ENCODE measurements at places on chromosomes 5 and 9.

GRCh38 chr9:111891910-111892499, 4.6 kb upstream of the UGCG start:
- no peak for DNase-seq

GRCh38 chr9:127207734-127208410, 56.7 kb upstream of the GARNL3 start:
- DNase-seq, result no peak

DNA sequence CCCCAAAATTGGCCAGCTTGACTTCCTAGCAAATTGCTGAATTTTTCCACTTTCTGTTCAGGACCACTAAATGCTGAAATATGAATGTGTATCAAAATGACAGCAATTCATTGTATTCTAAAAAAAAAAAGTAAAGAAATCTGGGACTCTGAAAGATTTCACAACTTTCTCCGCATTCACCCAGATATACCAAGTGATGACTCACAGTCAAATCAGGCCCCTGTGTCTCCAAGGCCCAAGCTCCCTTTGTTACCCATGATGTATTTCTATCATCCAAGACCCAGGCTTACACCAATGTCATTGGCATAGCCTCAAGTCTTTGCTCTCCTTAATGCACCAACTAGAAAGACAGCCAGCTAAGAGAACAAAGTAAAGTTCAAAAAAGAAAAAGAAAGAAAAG, 493.9 kb downstream of the NTRK2 start:
- DNase-seq, result peak; percentile 56

DNA sequence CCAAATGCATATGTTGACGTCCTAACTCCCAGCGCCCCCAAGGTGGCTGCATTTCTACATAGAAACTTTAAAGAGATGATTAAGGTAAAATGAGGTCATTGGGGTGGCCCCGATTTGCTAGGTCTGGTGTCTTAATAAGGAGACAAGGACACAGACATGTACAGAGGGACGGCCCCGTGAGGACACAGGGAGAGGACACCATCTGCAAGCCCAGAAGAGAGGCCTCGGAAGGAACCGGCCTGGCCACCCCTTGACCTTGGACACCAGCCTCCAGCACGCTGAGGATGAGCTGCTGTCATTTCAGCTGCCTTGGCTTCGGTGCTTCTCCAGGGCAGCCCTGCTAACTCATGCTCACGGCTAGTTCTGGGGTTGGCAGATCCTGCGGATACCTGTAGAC, 73.2 kb downstream of the MRPL36 start:
- DNase-seq, result no peak

- no peak for DNase-seq
These were observed 50.8 kb downstream of the F2R start for GRCh38 chr5:76766746-76767145.

GRCh38 chr9:69376651-69377050, 51.6 kb downstream of the ENTREP1 start:
- peak; percentile 71 for DNase-seq

- DNase-seq, result peak; percentile 93
These were observed 102.4 kb downstream of the CDK5RAP2 start for GRCh38 chr9:120477534-120478001.

DNA sequence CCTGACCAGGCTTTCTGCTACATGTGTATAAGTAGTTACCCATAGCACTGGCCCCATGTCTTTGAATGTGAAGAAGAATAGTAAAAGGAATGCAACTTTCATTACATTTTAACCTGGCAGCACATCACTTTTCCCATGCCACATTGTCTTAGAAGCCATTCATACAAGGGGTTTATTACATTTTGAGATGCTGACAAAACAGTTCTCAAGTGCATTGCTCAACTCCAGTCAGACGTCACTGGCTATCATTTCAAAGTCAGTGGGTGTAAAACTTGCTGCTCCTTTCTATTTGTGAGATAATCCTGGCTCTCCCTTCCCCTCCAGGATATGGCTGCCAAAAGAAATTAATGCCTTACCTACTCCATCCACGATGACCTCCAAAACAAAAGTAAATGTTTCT, 97.0 kb upstream of the VCAN start:
- DNase-seq, result peak; percentile 30

- no peak for DNase-seq
These were observed 179.5 kb downstream of the YTHDC2 start for GRCh38 chr5:113692891-113693457.

GRCh38 chr5:61758711-61759110, 426.7 kb downstream of the ZSWIM6 start:
- no peak for DNase-seq

DNA sequence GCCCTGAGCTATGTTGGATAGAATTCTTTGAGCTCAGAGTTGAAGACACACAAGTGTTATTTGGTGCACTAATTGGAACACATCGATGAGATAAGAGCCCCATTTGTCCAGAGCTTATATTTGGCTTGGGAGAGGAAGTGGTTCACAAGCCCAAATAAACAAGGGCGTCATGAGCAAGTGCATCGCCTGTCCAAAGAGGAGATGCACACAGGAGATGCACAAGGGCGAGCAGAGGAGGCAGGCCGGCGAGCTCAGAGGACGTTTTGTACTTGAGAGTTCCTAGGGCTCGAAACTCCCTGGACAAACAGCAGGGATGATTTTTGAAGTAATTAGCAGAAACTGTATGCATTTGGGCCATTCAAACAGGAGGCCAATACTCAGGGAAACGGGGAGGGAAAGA, 212.8 kb upstream of the IRX1 start:
- no peak for DNase-seq

- DNase-seq, result no peak
These were observed 24.2 kb upstream of the SIL1 start for GRCh38 chr5:139222346-139222745.

DNA sequence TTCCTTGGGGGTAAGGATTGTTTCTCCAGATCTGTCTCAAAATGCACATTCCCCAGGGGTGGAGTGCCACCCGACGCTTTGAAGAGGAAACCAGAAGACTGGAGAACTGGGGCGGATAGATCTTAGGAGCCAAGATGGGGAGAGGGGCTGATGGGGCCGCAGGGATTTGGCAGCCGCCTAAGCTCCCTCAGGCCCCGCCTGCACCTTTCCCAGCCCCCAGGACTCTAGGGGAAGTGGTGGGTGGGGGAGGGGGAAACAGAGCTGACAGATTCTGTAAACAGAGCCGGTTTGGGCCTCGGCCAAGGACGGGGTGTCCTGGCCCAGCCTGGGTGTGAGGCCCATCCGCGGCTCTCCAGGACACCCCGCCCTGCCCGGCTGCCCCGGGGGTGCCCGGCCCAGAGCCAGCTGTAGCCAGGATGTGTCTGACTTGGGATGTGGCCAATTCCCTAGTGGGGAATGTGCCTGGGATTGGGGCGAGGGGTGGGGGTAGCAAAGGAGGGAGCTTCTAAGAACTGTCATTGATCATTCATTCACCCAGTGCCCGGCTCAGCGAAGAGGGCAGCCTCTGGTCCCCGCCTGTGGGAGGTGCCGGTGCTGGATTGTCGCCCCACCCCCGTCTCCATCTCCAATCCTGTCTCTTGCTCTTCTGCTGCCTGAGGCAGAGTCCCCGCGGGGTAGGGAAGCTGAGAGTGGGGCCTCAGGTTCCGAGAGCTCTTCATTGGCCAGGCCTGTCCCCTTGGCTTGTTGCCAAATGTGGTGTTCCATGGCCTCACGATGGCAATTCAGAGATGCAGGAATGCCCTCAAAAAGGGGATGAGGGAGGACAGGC, 54.8 kb upstream of the CDKN2AIPNL start:
- peak; percentile 98 for DNase-seq

- DNase-seq, result no peak
These were observed 13.6 kb downstream of the ZBTB43 start for GRCh38 chr9:126818482-126818881.

- DNase-seq, result no peak
These were observed 63.4 kb upstream of the WWC1 start for GRCh38 chr5:168227973-168228615.

- no peak for DNase-seq
These were observed 70.6 kb downstream of the LRSAM1 start for GRCh38 chr9:127521919-127522304.

DNA sequence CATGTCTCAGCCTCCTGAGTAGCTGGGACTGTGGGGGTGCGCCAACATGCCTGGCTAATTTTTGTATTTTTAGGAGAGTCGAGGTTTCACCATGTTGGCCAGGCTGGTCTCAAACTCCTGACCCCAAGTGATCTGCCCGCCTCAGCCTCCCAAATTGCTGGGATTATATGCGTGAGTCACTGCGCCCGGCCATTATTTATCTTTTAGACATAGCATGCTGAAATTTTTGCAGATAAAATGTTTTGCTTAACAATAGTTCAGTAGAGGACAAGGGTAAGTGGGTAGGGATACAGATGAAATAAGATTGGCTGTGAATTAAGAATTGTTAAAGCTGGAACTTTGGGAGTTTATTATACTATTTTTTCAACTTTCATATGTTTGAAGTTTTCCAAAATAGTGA, 150.8 kb upstream of the GRHPR start:
- DNase-seq, result no peak

DNA sequence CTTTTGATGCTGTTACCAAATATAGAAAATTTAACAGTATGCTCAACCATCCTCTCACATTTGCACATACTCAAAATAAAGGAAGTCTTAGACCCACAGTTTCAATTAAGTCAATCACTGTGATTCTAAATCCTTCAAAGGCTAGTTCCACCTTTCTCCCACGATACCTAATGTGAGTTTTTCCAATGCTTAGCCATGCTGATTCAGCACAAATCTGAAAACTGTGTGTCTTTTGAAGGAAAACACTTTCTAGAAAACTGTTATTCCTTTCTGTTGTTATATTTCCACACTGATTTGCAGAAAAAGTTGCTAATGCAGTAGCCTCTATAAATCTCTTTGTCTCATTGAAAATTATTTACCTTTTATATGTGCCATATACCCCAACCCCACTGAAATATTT, 645.7 kb downstream of the PRR16 start:
- no peak for DNase-seq

GRCh38 chr5:168370831-168371230, 79.4 kb downstream of the WWC1 start:
- DNase-seq, result no peak

DNA sequence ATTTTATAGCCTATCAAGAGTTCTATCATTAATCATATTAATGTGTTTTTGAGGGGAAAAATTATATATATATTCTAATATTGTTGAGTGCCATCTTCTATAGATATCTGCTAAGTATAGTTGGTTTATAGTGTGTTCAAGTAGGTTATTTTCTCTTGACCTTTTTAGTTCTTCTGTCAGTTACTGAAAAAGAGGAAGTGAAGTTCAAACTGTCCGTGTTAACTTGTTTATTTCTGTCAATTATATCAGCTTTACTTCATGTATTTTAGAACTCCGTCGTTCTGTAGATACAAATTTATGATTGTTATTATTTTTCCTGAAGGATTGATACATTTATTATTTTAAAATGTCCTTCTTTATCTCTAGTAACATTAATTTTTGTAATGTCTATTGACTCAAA, 1209.1 kb downstream of the CDH12 start:
- no peak for DNase-seq

DNA sequence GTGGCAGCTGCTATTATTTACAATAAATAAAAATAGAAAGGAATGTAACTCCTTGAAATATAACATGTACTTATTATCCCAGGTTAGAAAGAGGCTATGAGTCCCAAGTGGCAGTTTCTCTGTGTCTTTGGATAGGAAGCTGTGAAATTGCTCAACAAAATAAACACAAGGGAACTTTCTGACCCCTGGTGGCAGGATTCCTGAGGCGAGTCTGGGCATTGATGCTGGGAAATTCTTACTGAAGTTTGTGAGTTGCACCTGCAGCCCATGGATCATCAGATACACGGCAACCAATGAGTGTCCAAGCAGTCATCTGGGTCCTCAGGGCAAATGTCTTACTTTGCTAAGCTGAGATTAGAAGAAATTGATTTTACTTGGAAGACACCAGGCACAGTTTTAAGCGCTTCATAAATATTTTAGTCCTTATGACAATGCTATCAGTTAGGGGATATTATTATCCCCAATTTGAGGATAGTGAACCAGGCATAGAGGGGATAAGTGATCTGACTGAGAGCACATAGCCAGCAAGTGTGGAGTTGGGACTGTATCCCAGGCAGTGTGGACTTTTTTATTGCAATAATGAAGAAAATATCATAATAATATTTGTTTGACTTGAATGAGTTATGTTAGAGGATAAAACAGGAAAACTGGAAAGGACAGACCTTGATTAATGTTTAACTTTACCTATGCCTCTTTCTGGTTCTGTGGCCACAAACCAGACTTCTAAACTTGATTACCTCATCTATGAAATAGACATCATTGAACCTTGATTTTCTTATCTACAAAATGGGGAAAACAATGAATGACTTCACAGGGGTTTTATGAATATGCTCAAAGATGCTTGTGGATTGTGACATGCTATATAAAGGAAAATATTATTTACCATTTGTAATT, 265.5 kb upstream of the ADAMTSL1 start:
- DNase-seq, result peak; percentile 5

DNA sequence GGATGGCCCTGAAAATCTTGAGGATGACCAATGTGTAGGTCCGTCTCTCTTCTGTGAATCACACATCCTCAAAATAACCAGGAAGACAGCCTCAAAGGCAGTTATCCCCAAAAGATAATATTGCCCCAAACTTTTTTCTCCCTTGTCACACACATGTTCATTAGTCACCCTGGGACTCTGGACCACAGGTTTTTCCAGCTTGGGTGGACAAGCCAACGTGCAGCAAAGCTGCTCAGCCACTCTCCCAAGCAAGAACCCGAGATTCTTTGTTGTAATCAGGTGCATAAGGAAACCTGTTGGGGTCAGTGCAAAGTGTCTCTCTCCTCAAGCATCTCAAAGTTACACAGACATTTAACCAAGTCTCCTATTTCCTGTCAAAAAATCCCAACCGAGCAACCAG, 196.6 kb downstream of the GNA14 start:
- DNase-seq, result no peak

GRCh38 chr5:177606071-177607051, 6.4 kb downstream of the B4GALT7 start:
- no peak for DNase-seq

- peak; percentile 44 for DNase-seq
These were observed 60.2 kb downstream of the SMIM23 start for GRCh38 chr5:171845857-171846256.

DNA sequence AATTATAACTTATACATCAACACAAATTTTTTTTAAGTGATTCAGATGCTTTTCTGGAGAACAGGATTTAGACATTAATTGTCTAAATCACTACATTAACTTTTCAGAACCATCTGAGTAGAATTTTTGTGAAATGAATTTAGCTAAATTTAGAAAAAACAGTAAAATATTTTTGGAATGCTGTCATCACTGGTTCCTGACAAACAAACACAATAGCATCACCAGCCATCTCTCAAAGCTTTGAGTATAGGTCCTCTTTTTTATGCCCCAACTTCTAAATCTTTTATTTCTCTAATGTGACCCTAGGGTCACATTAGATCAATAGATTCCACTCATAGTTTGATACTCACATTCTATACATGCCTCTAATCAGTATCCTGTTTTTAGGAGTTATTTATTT, 104.6 kb downstream of the PRR16 start:
- no peak for DNase-seq

- DNase-seq, result no peak
These were observed 12.3 kb downstream of the DCANP1 start for GRCh38 chr5:135434591-135435466.

DNA sequence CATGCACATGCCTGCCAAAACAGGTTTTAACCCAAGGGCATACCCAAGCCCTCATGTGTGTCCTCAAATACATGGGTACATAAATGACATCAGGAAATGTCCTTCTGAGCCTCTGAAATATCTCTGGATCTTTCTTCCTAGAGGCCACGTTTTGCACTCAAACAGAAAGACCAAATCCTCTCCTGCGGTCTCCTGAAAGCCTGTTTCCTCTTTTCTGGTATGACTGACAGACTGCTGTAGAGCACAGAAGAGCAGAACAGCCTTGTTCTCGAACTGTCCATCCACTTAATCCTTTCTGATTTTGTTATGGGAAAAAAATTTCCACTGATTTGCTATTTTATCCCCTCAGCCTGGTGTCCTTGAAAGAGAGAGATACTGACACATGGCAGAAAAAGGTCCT, 107.2 kb downstream of the ASTN2 start:
- DNase-seq, result no peak
